Cerebellum (tissue), 4 donors: ENCODE measurements at places on chromosomes 12 and 14.

DNA sequence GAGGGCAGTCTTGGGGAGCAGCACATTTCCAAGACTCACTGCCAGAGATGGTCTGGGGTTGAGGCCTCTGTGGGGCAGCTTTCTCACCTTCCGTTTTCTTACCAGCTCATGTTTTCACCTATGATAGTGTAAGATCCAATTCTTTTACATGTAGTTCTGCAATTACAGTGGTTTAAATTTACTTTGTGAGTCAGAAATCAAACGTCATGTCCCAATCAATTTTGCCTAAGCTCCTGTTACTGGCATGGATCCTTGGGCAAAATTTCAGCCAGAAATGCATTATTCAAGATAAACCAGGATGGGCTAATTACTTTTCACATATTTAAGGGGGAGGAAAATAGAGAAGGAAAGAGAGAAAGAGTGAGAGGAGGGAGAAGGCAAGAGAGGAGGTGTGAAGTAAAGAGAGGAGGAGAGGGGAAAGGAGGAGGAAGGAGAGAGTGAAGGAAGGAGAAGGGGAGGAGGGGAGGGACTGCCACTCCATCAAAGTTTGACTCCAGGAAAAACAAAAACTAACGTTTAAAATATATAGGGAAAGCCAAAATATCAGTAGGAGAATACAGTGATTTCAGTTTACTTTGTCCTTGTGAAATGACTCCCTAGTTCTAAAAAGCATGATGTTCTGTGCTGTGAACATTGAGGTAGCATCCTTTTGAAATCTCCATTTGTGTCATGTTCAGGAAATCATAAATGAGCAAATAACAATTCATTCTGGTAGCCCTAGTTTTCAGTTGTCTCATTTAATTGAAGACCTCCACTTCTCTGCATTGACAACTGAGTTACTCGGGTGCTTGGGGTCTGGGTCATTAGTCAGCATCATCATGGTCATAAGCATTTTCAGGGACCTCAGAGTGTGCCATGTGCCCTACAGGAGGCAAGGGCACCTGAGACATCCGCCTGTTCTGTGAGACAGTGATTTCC, 3.0 kb downstream of the BMAL2 start:
- no peak for DNase-seq

DNA sequence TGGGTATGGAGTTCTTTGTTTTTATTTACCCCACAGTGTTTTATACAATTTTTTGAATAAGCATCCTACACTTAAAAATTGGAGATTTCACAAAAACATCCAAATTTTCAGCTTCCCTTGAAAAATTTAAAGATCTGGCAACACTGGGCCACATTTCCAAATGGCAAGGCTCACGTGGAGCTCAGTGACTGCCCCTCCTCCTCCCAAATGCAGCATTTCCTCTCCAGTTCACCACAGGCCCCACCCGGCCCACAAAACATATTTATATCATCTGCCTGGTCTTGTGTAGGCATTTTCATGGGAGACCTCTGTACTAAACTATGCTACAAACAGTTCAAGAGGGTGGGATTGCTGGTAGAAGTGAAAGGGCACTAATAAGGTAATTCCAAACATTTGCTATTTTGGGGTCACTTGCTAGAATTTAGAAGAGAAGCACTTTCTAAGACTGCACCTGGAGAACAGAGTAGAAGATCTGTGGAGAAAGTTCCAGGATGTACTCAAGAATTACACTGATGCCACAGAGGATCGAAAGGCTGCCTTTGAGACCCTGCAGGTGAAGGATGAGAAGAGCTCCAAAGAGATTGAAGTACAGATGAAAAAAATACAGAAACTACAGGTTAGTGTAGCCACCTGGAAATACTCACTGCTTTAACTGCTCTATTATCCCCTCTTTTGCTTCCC, 7.3 kb downstream of the FKBP11 start:
- no peak for DNase-seq

- no peak for DNase-seq
Observed at GRCh38 chr14:26941521-26941920, 343.7 kb upstream of the NOVA1 start.

- DNase-seq, result no peak
Observed at GRCh38 chr12:3049176-3049575, 28.0 kb upstream of the TSPAN9 start.

- DNase-seq, result no peak
Observed at GRCh38 chr14:20719777-20720176, 25.9 kb upstream of the EDDM3A start.

DNA sequence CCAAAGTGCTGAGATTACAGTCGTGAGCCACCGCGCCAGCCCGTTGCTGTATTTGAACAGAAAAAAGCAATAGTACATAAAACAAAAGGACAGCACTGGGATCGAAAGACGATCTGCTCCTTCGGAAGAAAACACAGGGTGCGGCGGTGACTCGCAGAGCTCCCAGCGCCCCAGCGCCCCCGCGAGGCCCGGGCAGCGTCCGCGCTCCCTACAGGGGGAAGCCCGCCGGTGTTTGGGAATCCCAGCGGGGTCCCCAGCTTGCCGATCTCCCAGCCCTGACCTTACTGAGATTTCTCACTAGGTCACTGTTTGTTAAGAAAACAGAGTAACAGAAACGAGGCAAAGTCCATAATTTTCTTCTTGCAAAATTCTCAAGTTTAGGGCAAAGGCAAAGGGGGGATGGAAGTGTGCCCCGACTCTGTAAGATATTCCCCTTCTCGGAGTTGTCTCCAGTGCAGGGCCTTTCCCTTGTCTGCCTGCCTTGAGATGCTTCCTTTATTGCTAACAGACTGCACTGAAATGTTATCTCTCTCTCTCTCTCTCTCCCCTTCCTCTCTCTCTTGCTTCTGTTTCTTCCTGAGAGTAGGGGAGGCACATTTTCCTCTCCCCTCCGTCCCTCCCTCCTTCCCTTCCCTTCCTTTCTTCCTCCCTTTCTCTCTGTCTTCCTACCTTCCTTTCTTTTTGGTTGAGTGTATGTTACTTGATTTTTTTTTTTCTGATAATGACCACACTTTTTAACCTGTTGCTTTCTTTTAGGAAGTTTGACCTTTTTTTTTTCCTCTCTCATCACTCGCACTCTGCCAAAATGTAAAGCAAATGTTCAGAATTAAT, 91.9 kb downstream of the TMEM30B start:
- DNase-seq, result peak; percentile 3

- no peak for DNase-seq
Observed at GRCh38 chr14:51564460-51564859, 87.2 kb upstream of the FRMD6 start.

DNA sequence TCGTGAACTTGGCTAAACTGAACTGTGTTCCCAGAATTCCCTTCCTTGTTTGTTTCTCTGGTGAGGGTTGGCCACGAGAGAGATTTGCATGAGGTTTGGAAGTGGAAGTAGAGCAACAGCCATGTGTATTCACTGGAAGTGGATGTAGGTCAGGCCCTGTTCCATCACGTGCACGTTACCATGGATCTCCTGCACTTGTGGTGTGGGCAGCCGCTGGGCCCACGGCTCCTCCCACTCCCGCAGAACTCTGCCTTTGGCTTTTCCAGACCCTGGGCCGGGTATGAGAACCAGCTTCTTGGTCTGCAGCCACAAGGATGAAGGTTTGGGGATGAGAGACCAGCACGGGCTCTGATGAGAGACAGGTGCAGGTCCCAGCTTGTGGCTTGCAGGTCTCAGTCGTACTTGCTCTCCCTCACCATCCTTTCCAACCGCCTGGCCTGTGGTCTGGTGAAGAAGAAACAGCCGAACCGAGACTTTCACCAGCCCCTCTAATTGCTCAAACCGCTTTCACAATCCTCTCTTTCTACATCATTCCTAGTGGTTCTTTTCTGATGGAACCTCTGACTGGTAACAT, 94.9 kb downstream of the DUSP16 start:
- DNase-seq, result peak; percentile 11

GRCh38 chr12:26524862-26525465, 308.0 kb downstream of the ITPR2 start:
- DNase-seq, result no peak

DNA sequence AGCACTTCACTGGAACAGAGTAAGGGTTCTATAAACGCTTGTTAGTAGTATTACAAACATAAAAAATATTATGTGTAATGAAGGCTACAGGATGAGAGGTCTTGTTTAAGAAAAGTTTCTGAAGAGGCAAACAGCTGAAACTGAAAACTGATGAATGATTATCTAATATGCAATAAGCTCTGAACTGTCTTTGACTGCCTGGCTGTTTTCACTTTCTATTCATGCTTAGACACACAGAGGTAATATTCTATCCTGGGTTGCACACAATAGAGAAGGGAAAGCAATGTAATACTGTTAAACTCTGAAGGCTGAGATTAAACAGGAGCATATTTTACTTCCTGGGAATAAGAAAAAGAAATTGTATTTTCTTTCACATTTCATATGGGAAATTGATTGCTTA, 251.3 kb downstream of the ALX1 start:
- no peak for DNase-seq

DNA sequence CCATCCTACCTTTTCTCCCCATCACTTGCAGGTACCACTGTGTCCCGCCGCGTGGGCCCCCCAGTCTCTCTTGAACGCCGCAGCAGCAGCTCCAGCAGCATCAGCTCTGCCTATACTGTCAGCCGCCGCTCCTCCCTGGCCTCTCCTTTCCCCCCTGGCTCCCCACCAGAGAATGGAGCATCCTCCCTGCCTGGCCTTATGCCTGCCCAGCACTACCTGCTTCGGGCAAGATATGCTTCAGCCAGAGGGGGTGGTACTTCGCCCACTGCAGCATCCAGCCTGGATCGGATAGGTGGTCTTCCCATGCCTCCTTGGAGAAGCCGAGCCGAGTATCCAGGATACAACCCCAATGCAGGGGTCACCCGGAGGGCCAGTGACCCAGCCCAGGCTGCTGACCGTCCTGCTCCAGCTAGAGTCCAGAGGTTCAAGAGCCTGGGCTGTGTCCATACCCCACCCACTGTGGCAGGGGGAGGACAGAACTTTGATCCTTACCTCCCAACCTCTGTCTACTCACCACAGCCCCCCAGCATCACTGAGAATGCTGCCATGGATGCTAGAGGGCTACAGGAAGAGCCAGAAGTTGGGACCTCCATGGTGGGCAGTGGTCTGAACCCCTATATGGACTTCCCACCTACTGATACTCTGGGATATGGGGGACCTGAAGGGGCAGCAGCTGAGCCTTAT, 9.2 kb downstream of the ARHGAP9 start:
- no peak for DNase-seq

- DNase-seq, result no peak
Observed at GRCh38 chr14:86961106-86961716, 1031.8 kb downstream of the GALC start.

DNA sequence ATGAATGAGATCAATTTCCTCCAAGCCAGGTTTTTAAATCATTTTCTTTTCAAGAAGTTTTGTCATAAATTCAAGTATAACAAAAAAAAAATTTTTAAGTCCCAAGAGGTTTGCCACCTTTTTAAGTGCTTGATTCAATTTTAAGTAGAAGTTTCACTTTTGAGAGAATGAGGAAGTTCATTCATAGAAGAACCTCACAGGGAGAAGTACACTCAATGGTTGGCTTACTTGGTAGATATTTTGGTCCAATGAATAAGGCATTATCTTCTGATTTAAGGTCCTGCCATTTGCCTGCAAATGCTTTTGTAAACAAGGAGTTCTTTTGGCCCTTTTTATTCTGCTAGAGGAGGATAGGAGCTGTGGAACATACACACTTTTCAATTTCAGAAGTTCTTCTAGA, 96.7 kb upstream of the NOVA1 start:
- DNase-seq, result no peak

DNA sequence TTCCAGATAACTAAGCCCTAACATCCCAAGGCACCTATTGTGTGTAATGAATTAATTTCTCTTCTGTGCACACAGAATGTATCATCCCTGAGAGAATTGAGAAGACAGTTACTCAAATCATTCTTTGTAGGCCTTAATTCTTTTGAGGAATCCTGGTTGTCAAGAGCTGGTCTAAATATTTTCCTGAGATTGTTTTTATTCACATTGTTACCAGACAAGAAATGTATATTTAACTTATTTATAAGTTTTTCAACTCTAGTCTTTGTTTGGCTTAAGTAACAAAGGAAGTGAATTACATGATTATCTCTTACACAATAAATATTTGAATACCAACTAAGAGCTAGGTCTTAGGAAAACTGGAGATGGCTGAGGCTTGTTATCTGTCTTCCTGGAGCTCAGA, 169.4 kb downstream of the DACT1 start:
- no peak for DNase-seq

GRCh38 chr14:58640959-58641358, 3.2 kb downstream of the DACT1 start:
- no peak for DNase-seq

DNA sequence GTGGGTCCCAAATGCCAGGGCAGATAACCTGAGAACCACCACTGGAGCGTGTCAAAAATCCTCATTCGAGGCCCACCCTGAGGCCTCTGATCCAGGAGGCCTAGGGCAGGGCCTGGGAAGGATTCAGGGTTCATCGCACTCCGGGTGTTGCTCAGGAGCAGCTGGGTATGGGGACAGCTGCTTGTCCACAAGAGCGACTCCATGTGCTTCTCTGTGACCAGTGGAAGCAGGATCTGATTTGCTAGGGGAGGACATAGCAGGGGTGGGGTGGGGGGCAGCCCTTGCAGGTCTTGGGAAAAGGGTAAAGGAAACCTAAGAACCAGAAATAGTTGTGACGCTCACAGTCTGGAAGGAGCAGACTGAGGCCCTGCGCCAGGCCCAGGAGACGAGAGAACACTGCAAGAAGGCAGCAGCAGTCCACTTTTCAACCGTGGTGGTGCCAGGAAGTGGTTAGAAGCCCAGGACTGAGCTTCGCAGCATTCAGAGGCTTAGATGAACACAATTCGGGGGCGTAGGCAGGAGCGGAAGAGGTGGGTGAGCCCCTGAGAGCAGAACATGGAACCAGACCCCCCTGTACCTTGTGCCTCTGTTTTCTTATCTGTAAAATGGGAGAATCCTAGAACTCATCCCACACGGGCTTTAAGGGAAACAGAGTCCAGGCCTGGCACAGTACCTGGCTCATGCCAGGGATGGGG, 33.7 kb downstream of the ITPK1 start:
- no peak for DNase-seq

GRCh38 chr14:53896726-53897125, 59.9 kb downstream of the BMP4 start:
- DNase-seq, result no peak

GRCh38 chr12:89316705-89317139, 35.6 kb downstream of the DUSP6 start:
- no peak for DNase-seq

GRCh38 chr12:76694369-76694768, 69.5 kb upstream of the ZDHHC17 start:
- no peak for DNase-seq
